ENCODE measurements at places on chromosomes 2 and 18.

GRCh38 chr2:108554528-108554927, 20.3 kb downstream of the LIMS1 start:
- DNase-seq = no peak

- DNase-seq = no peak
Observed at GRCh38 chr2:213104092-213104902, 47.1 kb downstream of the IKZF2 start.

DNA sequence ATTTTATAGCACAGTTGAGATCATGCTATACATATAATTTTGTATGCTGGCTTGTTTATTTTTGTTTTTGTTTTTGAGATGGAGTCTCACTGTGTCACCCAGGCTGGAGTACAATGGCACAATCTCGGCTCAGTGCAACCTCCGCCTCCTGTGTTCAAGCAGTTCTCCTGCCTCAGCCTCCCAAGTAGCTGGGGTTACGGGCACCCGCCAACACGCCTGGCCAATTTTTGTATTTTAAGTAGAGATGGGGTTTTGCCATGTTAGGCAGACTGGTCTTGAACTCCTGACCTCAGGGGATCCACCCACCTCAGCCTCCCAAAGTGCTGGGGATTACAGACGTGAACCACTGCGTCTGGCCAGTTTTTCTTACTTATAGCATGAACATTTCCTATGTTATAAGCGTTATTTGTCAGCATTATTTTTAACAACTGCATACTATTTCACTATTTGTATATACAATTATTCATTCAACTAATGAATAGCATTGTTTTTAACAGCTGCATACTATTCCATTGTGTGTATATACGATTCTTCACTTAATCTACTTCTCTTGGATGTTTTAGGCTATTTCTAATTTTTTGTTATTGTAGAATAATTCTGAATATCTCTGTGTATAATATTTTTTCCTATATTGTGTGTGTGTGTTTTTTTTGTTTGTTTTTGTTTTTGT, 3.5 kb downstream of the EHD3 start:
- DNase-seq = no peak

GRCh38 chr18:6488956-6489355, 74.2 kb upstream of the L3MBTL4 start:
- DNase-seq = no peak

- DNase-seq = no peak
Observed at GRCh38 chr18:21100146-21100545, 11.5 kb downstream of the ROCK1 start.

GRCh38 chr18:74638210-74638609, 40.5 kb downstream of the ZNF407 start:
- DNase-seq = no peak

GRCh38 chr2:26399771-26400376, 1.8 kb upstream of the DRC1 start:
- DNase-seq = no peak

DNA sequence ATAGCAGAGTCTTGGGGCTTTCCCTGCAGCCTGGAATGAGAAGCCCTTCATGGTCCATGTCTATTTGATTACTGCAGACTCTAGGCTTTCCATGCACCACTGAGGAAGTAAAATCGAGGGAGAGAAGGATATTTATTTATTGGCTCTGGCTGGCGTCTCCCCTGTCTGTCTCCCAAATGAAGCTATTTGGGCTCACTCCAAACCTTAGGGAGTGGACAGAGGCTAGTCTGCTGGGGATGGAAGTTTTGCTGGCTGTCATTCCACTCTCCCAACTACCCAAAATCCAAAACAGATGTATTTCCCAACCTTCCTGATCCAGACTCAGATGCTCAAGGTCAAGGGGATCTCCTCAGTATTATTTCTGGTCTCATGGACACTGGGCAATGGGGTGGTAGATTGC, 33.7 kb downstream of the TMEM17 start:
- DNase-seq = no peak

DNA sequence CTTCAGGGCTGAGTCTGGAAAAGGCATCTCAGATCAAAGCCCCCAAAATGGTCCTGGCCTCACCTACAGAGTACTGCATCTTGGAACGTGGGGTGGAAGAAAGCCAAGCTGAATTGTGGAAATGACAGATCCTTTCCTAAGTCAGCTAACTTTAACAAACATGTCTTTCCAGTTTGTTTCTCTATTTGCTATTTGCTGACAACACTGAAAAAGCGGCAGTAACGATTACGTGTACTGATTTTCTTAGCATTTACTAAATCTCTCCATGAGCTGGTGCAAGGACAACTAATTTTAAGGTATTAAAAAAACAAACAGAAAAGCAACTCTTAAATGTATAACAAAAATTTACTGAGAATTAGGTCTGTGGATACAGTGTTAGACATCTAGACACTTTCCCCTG, 1.1 kb downstream of the HIBCH start:
- no peak for DNase-seq

DNA sequence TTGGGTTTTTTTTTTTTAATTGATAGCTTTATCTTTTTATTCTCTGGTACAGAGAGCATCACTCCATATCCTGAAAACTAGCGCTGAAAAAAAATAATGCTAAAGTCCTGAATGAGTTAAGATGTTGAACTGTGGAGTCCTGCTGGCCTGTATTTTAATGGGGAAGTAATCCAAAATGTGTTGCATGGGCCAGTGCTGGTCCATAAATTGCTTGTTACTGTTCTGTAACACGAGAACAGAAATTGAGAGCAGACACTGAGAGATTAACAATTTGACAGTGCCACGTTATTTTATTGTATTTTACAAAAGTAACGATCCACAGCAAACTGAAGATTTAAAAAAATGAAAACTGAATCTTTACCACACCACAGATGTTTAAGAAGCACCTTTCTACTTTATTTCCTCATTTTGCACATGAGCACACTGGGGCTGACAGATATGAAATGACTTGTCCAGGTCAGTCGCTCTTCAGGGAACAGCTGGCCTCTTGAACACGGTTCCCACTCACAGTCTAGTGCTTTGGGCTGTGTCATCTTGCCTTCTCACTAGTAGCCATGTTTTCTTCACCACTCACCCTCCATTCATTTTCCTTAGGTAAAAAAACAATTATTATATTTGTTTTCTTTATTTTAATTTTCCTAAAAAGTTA, 35.3 kb downstream of the ZCCHC2 start:
- DNase-seq = no peak

DNA sequence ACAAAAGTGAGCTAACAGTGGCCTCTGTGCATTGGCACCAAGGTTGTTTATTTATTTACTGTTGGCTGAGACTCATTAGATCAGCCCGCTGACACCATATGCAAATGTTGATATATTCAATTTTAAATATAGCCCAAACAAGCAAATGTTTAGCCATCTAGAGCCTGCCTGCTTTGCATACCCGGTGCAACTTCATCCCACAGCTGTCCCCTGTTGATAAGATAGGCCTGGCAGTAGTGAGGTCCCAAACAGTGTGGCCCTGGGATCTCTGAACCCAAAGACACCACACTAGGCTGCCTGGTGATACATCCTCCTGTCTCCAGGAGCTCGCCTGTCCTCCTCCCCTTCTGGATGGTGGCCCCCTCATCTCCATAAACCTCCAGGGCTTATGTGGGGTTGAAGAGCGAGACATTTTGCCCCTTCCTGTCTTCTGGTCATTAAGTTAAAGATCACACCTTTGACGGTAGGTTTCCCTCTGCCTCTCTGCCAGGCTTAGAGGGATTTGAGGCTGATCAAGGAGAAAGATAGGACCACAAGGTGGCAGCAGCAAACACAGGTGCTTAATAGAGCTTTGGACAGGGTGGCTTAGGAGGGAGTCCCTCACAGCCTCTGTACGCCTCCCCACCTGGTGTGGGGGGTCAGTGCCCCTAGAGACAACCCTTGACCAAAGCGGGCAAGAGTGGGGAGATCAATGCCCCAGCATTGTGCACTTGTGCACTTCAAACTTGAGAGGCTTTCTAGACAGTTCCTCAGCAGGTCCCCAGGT, 23.7 kb upstream of the MYO5B start:
- DNase-seq = peak; percentile 58

DNA sequence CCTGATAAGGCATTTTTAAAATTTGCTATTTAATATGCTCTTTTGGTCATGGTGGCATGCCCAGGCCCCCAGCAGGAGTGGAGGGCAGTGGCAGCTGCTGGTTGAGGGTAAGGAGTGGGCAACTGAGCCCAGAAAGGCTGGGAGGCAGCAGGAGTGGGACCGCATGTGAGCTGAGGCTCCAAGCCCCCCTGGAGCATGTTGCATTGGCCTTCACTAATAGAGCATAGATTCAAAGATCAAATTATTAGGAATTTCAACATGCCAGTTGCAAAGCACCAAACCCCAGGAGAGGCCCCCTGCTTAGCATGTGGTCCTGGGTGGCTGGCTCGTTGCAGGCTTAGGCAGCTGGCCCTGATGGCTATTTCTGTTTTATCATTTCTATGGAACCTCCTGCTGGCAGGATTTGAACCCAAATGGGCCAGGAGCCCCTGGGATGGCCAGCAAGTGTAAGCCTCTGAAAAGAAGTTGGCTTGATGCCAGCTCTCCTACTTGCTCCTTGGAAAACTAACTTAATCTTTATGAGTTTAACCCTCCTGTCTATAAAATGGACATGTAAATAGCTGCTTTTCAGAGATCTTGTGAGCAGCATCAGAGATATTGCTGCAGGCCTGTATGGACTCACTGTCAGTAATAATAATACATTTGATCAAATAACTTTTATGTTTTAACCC, 42.1 kb upstream of the TMEM131 start:
- DNase-seq = no peak

- DNase-seq = no peak
Observed at GRCh38 chr18:68826121-68826520, 28.2 kb downstream of the CCDC102B start.

DNA sequence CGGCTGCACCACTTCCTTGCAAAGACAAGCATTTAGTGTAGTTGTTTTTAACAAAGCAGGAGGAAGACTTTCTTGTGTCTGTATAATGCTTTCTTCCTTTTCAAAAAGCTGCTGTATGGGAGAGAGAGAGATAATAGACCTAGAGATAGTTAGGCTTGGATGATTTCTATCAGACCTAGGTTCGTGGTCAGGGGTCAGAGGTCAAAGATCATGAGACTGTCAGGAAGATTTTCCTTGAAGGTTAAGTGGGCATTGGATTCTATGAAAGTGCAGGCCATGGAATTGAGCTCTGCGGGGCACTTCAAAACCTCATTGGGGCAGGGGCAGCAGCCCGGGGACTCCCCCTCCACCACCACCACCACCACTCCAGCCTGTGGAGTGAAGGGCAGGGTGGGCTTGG, 164.6 kb downstream of the CTIF start:
- no peak for DNase-seq

DNA sequence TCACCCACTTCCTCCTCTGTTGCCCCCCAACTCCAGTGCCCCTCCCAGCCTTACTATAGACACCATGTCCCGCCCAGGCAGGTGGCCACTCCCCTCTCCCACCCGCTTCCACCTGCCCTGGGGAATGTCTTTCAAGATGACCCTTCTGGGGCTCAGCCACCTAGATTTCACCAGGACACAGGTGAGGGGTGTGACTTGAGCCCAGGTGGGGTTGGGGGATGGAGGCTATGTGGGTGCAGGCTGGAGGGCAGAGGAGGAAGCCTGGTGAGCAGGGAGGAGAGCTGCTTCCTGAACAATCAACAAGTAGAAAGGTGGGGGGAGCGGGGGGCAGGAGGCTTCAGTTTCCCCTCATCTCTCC, 8.7 kb downstream of the ADRA2B start:
- DNase-seq = no peak
